NCI-H460 (cell line): ENCODE measurements at places on chromosomes 5 and 9. TPM values are rescaled to one million over a fixed set of nuclear protein-coding genes. Genes with fewer than 3 reads are reported as not detected.

The IRGM gene
- not detected in 2 replicates for total RNA-seq

The SOHLH1 gene
- not detected in 2 replicates for total RNA-seq

The ARHGEF39 gene
- total RNA-seq: 5.0 and 7.5 TPM in 2 replicates

The PIP5KL1 gene
- total RNA-seq: 2.8 and 4.5 TPM in 2 replicates

The ARID3C gene
- not detected in 2 replicates for total RNA-seq

The YTHDC2 gene
- total RNA-seq: 12.0 and 16.5 TPM in 2 replicates

- DNase-seq: no peak
Measured at GRCh38 chr9:19409401-19410194, 789 bp downstream of the ACER2 start.

DNA sequence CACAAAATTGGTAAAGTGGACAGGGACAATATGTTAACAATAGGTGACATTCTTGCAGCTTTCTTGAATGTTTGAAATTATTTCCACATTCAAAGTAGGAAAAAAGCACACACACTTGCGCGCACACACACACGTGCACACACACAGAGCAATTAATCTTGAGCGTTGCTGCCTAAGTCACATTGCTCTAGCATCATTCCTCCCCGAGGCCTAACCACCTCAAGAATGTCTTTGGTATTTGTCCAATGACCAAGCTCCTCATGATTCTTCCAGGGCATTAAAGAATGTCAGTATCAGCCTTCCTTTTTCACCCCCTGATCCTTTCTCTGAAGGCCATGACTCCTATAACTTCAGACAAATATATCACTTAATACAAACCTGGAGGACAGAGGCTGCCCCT, 198.1 kb downstream of the NPR3 start:
- DNase-seq: no peak

GRCh38 chr9:136829412-136829811, 12.9 kb upstream of the AJM1 start:
- no peak for DNase-seq

DNA sequence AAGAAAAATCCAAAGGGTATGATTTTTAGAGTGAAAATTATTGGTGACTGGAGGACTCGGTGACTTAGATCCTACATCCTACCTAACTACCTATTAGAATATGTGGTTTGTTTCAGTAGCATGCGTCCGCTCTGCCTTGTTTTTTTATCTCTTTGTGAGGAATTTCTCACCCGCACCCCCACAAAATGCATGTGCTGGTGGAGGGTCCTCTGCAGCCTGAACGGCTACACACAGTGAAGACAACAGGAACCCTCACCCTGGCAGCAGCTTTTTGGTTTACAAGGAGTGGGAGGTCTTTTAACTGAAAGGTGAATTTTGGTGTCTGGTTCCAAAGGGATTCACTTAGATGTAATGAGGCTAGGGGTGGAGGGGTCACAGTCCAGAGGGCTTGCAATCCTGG, 115.5 kb downstream of the GNA14 start:
- DNase-seq: no peak

- no peak for DNase-seq
Measured at GRCh38 chr5:173175523-173175922, 31.2 kb downstream of the BNIP1 start.

GRCh38 chr9:109101810-109102209, 17.9 kb downstream of the TMEM245 start:
- no peak for DNase-seq

GRCh38 chr9:131282688-131283422, 6.5 kb upstream of the FAM78A start:
- DNase-seq: no peak

GRCh38 chr9:7799944-7800285, 337 bp upstream of the DMAC1 start:
- DNase-seq: no peak
